ENCODE measurements at places on chromosomes 11 and 22.

DNA sequence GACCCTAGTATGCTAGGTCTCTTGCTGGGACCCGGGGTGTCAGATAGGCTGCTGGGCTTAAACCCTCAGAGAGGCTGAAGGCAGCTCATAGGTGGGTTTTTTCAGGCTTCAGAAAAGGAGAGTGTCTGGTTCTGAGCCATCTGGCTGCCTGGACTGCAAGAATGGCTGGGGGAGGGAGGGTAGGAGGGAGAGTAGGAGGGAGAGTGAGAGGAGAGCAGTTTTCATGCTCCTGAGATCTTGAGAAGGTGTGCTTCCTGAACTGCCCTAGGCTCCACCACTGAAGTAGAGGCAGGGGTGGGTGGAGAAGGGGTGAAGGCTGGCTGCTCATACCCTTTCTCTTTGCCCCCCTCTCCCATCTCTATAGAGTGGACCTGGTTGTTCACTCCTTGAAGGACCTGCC, 4.6 kb downstream of the HMBS start:
- DNase-seq, result no peak

DNA sequence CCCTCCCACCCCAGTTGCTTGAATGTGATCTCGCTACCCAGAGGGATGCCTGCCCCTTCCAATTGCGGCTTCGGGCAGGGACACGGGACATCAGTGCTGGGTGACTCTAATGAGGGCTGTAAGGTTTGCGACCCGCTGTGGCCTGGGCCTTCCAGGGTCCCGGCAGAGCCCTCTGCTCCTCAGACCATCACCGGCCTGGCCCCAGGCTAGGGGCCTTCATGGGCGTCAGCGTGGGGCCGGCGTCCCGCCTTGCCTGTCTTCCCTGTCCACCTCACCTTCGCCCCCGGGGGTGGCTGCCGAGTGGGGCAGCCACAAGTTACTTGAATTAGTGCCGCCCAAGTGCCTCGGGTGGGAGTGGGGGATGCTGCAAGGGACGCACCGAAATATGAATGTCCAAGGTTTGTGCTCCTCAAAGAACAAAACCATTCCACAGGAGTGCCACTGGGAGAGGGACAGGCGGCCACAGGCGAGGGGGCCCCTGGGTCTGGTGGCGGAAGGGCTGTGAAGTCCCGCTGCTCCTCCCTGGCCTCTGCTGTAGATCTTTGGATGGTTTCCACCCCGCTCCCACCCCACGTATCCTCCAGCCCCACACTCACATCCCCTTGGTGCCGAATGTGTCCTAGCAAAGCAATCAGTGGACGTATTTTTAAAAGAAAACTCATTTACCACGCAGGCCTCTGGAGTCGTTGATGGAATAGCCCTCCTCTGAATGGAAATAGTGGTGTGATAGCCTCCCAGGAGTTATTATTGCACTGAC, 317.1 kb downstream of the NTM start:
- no peak for DNase-seq

DNA sequence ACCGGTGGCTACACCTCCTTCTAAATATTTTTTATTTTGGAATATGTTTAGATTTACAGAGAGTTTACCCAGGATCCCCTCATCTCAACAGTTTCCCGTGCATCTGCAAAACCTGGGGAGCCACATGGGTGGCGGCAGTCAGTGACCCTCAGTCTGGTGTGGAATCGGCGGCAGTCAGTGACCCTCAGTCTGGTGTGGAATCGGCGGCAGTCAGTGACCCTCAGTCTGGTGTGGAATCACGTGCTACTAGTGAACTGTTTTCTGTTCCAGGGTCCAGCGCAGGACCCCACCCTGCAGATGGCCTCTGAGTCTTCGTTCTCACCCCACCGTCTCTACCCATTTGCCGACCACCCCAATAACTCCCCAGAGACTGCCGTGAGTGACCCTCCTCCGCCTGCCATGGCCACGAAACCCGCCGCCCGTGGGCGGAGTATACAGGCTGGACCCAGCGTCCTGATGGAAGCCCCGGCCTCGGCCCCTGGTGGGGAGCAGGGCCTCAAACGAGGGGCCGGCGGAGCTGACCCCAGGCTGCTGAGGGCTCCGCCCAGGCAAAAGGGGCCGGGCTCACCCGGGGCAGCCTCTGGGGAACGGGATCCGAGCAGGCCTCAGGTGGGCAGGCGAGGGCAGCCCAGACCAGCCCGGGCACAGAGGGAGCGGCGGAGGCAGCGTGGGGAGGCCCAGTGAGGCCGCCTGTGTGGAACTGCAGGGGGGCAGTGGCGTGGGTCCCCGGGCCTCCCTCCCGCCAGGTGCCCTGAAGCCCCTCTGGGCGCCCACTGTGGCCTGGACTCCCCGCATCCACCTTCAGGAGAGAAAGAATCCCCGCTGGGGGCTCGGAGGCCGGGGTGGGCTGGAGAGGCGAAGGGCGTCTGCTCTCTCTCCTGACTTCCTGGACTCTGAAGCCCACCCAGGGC, 2.5 kb downstream of the IL17REL start:
- DNase-seq, result no peak

DNA sequence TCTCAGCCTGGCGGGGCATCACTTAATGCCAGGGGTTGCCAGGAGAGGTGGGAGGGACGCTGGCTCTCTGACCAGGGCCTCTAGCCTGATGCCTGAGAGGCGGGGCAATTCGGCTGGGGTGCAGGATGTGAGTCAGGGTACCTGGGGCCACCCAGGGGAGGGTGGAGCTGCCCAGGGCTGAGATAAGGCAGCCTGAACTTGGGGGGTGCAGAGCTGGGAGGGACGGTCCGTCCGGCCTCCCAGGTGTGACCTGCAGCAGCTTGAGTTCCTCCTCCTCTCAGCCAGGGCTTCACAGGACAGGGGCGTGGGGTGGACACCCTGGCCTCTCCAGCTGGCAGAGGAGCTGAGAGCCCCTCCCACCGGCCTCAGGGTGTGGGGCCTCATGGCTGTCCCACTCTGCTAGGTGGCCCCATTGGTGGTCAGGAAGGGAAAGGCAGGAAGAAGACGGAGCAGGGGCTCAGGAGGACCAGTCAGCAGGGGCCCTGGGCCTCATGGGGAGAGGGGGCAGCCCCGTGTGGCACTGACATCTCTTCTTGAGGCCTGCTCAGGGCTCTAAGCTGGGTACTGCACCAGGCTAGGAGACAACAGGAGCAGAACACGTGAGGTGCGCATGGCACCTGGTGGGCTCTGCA, 942 bp upstream of the RPS6KA4 start:
- no peak for DNase-seq

DNA sequence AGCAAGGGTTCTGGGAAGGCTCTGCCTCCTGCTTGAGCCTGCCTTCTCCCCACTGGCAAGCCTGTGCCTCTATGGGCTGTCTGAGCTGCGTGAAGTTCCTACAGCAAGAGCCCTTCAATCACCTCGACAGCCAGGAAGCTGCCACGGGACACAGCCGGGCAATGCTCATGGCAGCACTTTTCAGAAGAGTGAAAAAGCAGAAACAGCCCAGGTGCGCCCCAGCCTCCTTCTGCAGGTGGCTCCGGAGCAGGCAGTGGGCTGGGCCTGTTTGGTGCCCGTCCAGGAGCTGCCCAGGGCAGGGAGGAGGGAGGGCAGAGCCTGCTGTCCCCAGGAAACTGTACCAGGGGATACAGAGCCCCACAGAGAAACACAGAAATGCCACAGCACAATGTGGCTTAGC, 24.6 kb upstream of the COMT start:
- DNase-seq, result no peak

- no peak for DNase-seq
Observed at GRCh38 chr22:25346859-25347751, 127.7 kb downstream of the CRYBB2 start.

- DNase-seq, result no peak
Observed at GRCh38 chr11:119572481-119573424, 149.8 kb upstream of the THY1 start.

DNA sequence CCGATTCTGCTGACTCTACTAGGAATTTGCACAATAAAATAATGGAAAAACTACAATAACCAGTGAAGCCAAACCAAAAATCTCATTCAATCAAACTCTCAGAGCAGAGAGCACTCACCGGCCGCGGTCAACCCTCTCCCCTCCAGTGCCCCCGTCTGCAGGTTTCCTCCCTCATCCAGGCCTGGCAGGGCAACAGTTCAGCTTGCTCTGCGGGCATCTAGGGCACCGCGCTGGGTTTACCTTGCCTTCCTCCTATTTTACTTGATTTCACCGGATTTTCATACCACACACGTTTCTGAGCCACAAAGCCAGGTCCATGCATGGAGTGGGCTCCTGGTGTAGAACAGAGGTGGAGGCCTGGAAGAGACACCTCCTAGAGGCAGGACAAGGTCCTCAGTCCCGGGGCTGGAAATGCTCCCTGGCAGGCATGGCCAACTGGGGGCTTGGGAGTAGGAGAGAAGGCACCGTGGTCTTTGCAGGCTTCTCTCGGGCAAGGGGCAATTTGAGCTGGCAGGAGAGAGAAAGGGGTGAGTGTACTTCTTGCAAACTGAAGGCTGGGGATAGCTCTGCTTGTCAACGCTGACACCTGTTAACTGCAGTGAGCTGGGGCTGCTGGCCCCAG, 938.4 kb downstream of the BRD1 start:
- no peak for DNase-seq

DNA sequence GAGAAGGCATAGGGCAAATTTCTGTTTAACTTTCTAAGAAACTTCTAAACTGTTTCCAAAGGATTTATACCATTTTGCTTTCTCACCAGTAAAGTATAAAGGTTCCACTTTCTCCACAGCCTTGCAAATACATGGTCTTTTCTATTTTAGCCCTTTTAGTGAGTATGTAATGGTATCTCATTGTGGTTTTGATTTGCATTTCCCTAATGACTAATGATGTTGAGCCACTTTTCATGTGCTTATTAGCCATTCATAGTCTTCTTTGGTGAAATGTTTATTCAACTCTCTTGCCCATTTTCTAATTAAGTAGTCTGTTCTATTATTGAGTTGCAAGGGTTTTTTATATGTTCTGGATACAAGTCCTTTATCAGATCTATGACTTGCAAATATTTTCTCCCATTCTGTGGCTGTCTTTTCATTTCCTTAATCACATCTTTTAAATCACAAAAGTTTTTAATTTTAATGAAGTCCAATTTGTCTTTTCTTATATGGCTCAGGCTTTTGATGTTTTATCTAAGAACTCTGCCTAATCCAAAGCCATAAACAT, 83.8 kb upstream of the KCNQ1OT1 start:
- DNase-seq, result no peak

Measured in AG04449 (cell line).